Mesenteric fat pad (tissue), 1 donor: ENCODE measurements at places on chromosomes 1 and 21. TPM values are rescaled to one million over a fixed set of nuclear protein-coding genes. Genes with fewer than 3 reads are reported as not detected.

The WDR64 gene
- total RNA-seq = not detected

The GABRD gene
- not detected for total RNA-seq

The UTP25 gene
- total RNA-seq = 7.3 TPM

The ADGRB2 gene
- 3.9 TPM for total RNA-seq

The ITGB2 gene
- 131 TPM for total RNA-seq

DNA sequence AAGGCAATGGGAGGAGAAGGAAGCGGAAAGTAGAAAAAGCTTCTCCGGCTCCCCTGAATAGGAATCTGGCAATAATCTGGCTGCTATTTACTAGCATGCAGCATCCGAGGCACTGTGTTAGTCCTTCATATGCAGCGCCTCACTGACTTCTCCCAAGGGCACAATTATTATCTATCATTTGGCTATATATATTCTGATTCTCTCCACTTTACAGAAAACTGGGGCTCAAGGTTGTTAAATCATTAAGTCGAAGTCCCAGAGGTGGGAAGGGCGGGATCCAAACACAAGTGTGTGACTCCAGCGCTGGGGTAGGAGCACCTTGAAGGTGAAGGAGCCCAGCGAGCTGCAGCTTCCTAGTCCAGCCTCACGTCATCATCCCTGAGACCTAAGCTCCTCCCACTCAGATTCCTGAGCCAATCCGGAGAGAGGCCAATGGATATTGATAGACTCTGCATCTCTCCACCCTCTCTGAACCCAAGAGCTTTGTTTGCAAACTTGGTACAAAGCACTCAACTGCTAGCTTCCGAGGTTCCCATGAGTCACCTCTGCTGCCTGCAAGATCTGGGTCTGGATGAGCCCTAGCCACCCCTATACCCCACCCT is 16.6 kb upstream of the EYA3 start:
- no peak for DNase-seq

- peak; percentile 86 for DNase-seq
These were observed 11.9 kb downstream of the COL6A1 start for GRCh38 chr21:45993210-45994085.

The KCND3 gene
- total RNA-seq = 18.4 TPM

GRCh38 chr1:51570063-51570710 is 46.7 kb upstream of the OSBPL9 start:
- DNase-seq = no peak

The NLRP3 gene
- total RNA-seq = 11.5 TPM

DNA sequence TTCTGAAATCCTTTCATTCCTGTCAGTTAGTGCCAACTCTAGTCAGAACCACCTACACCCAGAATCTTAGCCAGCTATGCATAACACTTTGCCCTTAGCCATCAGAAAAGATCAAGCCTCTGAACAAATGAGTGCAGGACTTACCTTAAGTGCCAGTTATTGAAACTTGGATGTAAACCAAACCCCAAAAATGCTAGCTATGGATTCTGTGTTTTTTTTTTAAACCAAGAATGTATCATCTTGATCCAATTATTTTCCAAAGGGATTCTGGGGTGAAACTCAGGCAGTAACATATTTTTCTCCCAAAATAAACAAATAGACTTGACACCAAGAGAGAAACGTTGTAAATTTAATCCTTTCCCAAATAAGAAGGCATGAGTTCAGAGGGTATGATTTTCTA is 538.6 kb upstream of the ADAMTS5 start:
- no peak for DNase-seq

DNA sequence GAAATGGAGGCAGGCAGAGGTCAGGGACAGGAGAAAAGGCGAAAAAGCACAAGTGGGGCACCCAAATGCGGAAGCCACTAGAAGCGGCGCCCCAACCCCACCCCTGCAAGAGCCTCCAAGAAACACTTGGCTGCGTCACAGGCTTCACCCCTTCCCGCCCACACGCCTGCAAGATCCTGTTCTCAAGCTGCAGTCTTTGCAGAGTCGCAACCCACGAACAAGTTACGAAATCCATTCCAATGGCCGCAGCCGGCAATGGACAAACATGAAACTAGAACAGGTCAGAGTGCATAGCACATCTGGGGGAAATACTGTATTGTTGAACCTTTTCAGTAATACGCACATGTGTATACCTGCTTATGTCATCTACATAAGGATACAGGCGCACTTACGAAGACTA is 103.6 kb downstream of the PSMG1 start:
- no peak for DNase-seq

DNA sequence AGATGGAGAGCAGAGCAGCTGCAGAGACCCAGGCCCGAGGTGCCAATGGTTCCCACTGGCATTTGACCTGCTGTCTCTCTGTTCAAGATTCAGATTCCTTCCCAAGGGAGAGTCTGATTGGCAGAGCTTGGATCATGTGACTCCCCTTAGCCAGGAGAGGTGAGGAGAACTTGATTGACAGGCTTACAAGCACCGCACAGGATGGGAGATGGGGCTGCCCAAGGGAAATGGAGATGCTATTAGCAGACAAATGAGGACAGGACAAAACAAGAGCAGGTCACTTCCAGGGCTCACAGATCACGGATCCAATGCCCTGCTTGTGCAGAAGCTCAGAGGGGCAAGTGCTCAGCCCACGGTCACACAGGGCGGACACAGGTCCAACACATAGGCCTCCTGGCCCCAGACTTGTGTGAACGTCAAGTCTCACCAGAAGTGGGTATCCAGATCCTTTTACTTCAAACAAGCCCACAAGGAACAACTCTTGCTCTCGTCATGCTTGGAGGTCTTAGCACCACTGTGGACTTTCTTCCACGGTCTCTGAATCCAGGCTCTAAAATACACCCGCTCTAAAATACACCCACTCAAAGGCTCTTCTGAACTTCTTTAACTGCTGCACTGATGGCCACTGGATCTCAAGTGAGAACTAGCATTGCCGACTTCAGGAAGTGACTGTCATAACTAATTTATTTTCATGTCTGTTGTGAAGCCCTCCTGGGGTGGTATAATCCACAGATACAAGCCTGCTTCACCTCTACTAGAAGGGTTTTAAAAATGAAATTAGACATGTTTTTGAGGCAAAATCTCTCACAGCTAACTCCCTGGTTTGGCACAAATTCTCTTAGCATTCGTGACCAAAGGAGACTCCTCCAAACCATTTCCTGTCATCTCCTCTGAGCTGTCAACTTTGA is 274.9 kb downstream of the RRAGC start:
- DNase-seq = peak; percentile 68

The TMEM167B gene
- 41.0 TPM for total RNA-seq

DNA sequence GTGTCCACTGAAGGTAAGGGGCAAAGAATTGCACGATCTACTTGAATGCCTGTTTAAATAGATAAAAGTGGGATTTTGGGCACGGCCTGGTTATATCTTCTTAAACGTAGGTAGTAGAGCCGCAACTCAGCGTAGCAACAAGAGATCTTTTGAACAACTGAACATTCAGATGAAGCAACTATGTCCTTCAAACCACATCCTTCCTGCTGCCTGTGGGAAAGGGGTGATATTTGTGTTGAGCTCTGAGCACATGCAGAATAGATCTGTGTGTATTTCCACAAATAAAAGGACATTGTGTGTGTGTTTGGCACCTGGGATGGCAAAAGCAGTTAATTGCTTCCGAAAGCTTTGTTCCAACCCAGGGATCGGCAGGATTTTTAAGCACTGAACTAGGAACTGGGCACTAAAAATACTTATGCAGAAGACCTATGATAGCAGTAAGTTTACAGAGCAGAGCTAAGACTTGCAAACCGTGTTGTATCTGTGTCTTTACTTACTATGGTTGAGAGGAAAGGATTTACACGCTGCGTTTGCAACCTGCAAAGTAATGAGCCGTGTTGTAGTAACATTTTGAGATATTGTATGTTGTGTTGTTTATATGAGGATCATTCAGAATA is 333.4 kb downstream of the CHRM3 start:
- DNase-seq = no peak

GRCh38 chr21:43727519-43728153 is 8.7 kb downstream of the PDXK start:
- no peak for DNase-seq

GRCh38 chr1:4825800-4826450 is 171.5 kb downstream of the AJAP1 start:
- DNase-seq = no peak

The NKAIN1 gene
- not detected for total RNA-seq

DNA sequence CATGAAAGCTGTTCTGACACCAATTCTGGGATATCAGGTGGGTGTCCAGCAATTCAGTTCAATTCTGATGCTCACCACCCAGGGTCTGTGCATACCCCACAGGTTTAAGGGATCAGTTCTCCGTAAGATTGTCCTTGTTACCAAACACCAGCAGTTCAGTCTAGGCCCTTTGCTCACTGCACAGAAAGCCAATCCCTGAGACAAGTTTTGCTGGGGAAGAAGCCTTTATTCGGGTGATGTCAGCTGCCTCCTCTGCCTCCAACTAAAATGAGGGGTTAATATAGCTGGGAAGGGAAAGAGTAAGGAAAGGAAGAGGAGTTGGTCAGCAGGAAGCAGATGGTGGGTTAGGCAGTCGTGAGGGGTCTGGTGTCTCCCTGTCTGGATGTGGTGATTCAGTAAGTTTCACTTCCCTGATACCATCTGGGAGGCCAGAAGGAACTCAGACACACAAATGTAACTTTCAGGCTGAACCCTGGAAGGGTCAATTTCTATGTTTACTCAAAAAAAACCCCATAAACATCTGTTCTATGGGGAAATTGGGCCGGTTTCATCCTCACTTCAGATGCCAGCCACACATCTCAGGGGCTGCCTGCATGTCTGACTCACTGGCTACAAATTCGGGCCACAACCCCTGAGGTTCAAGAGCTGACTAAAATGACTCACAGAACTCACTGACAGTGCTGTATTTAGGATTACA is 83.3 kb upstream of the PGBD5 start:
- no peak for DNase-seq

The CDK11A gene
- 45.5 TPM for total RNA-seq

DNA sequence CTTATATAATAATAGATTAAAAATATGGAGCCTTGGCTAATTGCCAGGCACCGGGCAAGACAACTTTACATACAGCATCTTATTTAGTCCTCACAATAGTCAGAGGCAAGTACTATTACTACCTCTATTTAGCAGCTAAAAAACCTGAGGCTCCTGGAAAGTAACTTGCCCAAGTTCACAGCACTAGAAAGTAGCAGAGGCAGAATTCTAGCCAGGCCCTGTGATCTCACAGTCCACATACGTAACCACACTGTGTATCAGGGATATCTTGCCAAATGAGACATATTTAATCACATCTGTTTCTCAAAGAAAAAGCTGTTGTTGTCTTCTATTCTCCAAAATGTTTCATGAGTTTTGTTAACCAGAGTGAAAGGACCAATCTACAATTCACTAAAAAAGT is 378.5 kb downstream of the PLPP3 start:
- DNase-seq = no peak

- DNase-seq = no peak
These were observed 25.1 kb upstream of the TTLL10 start for GRCh38 chr1:1148569-1148968.

- no peak for DNase-seq
These were observed 35.7 kb downstream of the PTGFR start for GRCh38 chr1:78526496-78526895.

DNA sequence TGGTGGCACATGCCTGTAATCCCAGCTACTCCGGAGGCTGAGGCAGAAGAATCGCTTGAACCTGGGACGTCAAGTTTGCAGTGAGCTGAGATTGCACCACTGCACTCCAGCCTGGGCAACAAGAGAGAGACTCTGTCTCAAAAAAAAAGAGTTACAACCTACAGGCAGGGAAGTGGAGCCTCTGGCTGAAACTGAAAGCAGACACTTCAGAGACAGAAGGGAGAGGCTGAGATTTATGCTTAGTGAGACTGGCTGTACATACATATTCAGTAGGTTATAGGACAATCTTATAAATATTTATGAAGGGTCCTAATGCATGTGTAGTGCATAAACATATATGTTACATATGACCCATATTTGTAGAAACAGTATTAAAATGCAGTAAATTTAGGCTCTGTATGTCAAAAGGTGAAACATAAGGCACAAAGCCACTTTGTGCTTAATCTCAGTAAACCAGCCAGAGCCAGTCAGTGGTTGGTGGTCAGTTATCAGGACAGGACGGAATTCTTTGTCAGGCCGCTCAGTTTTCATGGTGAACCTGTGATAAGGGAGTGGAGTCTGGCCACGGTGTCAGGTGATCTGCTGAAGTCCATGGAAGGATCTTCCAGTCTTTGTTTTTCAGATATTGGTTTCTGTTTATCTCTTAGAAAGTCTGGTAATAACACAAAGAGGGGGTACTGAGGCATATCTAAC is 13.7 kb downstream of the RHEX start:
- no peak for DNase-seq

GRCh38 chr1:244350027-244350426 is 101.7 kb downstream of the ADSS2 start:
- DNase-seq = no peak

GRCh38 chr1:41510531-41511238 is 26.2 kb upstream of the EDN2 start:
- DNase-seq = no peak

GRCh38 chr21:33914188-33914587 is 1.4 kb downstream of the ATP5PO start:
- DNase-seq = no peak

DNA sequence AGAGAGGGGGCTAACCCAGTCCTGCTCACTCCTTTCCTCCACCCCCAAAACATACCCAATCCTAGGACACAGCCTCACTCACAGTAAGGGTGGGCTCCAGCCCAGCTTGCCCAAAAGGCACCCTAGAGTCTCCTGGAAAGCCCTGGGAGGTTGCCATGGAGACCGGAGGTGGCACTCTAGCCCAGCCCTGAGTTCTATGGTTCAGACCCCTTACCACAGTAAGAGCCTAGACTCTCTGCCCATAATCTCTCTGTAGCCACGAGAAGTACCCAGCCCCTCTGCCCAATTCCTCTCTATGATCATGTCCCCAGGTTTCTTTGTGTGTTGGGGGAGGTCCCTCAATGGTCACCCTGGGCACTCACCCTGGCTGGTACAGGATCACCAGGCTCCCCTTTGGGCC is 14.4 kb downstream of the COL16A1 start:
- no peak for DNase-seq

DNA sequence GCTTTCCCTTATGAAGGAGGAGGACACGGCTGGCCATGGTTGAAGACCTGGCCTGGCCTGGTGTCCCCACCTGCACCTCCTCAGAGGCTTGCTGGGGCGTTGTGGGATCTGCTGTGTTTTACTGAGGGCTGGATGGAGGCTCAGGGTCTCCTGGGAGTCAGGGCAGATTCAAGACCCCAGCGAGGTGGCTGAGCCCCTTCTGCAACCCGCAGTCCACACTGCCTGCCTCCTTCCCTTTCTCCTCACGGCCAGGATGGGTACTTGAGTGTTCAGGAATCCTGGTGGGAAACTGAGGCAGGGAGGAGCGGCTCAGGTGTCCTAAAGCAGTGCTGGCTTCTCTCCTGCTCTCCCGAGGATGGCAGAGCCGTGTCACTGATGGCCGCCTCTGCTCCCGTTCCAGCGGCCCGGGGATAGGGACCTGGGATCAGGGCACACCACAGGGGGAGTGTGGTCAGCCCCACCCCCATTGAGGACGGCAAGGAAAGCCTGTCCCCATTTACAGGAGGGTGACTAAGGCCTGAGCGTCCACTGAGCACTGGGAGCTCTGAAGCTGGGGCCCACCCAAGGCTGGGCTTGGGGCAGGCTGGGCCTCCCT is 47.5 kb downstream of the TRPM2 start:
- DNase-seq = peak; percentile 45

The XCL1 gene
- total RNA-seq = 0.32 TPM

- no peak for DNase-seq
These were observed 1.9 kb downstream of the EFNA3 start for GRCh38 chr1:155080312-155081228.

The GBP4 gene
- 9.7 TPM for total RNA-seq
